Body of pancreas (tissue), 4 donors: ENCODE measurements at places on chromosomes 11 and 22. TPM values are rescaled to one million over a fixed set of nuclear protein-coding genes. Genes with fewer than 3 reads are reported as not detected.

The OR8A1 gene
- total RNA-seq: not detected

The DRD4 gene
- total RNA-seq: not detected

The SMIM35 gene
- not detected for total RNA-seq

The EXPH5 gene
- total RNA-seq: 2.3 TPM

The NRGN gene
- not detected for total RNA-seq

The PHLDA2 gene
- 4.2 TPM for total RNA-seq
